ENCODE measurements at places on chromosomes 13 and 19.

GRCh38 chr13:40549500-40550094 lies 116.8 kb downstream of the FOXO1 start:
- DNase-seq: peak; percentile 46

DNA sequence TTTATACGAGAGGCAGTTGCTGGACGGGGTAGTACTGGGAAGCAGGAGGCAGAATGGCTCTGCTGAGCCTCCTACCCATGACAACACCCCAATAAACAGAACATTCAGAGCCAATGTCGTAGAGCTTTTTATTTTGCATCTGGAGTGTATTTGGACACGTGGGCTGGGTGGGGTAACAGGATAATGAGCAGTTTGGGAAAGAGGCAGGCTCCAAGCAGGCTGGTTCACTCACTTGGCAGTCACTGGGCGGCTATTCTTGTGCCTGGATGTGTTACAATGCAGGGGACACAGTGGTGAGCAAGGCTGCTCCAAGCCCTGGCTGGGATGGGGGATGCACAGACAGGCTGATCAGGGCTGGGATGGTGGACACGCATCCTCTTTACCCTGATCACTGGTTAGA lies 9.5 kb downstream of the ACTMAP start:
- peak; percentile 53 for DNase-seq

DNA sequence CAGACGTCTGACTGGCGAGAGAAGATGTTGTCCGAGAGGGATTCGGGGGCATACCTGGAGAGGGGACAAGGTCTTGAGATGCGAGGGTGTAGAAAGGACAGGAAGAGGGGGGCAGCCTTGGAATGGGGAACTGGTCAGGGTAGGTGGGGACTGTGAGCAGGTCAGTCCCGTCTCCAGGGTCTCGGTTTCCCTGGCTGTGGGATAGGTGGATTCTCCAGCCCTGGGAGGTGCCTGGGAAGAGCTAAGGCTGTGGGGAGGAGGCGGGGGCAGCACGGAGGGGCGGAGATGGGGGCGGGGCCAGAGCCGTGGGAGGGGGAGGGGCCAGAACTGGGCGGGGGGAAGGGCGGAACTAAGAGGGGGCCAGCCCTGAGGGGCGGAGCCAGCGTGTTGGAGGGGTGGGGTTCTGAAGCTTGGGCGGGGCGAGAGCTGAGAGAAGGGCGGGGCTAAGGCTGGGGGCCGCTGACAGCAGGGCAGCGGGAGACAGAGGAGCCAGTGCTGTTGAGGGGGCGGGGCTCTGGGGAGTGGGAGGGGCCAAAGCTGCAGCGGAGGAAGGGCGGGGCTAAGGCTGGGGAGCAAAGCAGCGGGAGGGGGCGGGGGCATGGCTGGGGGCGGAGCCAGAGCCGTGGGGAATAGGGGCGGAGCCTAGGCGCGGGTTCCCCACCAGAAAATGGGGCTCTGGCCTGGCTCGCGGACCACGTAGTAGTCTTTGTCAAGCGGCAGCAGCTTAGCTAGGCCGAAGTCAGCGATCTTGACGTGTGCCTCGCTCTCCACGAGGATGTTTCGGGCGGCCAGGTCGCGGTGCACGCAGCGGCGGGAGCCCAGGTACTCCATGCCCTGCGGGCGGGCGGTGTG lies 9.5 kb upstream of the INSL3 start:
- no peak for DNase-seq

GRCh38 chr13:79483086-79483706 lies 2.2 kb downstream of the NDFIP2 start:
- peak; percentile 78 for DNase-seq

- DNase-seq: no peak
Measured at GRCh38 chr13:60026286-60026685, 137.4 kb downstream of the DIAPH3 start.

DNA sequence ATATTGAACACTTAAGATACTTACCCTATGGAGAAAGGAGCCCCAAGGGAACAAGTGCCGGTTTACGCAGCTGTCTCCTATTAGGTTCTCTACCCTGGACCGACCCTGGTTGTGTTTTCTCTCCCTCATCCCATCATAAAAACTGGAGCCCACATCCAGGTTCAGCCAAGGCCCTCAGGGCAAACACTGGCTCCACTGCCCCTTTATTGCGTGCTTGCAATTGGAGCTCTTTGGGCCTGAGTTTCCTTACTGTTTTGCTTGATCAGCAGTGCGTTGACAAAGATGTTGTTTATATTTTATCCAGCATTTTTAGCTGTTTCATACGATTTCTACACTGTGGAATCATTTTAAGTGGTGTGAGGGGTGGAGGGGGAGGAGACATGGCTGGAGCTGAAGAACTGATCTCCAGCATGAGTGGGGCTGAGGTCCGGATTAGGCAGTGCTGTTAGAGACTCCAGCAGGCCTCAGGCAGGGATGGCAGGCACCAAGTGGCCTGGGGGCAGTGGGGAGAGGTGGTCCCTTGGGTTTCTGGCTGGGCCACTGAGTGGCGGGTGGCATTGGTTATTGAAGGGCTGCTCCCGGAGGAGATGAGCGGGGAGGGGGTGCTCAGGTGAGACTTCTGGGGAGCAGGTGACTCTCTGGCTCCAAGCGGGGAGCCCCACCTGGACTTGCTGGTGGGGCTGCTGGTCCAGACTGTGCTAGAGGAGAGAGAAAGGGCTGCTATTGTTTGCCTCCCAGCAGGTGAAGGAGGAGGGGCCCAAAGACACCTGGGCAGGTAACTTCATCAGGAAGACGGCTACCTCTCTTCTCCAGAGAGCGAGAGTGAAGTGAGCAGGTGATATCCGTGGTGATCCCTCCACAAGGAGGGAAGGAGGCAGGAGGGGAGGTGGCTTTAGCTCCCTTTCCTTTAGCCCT lies 62.4 kb upstream of the RNF113B start:
- DNase-seq: no peak

GRCh38 chr13:44218501-44219240 lies 155.0 kb upstream of the SERP2 start:
- no peak for DNase-seq

DNA sequence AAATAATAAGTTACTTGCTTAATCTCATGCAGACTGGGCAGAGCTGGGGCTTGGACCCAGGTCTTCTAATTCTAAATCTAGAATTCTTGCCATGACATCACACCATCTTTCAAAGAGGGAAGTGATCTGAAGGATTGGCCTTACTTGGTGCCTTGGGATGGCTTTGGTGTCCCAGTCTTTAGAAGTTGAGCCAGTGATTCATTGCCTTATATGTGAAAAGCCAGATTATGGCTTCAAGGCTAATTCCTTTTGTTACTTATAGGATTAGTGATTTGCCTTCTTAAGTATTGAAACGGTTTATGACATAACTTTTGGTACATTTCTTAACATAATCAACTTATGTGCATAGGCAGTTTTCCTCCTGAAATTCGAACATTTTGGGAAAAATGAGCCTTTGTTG lies 14.9 kb downstream of the COG3 start:
- DNase-seq: no peak

DNA sequence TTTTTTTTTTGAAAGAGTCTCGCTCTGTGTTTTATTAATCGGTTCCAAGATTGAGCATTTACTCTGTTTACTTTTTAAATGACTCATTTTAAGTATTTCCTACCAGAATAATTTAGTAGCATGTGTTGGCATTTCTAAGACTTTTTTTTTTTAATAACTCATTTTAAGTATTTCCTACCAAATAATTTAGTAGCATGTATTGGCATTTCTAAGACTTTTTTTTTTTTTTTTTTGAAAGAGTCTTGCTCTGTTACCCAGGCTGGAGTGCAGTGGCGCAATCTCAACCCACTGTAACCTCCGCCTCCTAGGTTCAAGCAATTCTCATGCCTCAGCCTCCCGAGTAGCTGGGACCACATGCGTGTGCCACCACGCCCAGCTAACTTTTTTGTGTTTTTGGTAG lies 13.1 kb downstream of the SETDB2 start:
- no peak for DNase-seq

DNA sequence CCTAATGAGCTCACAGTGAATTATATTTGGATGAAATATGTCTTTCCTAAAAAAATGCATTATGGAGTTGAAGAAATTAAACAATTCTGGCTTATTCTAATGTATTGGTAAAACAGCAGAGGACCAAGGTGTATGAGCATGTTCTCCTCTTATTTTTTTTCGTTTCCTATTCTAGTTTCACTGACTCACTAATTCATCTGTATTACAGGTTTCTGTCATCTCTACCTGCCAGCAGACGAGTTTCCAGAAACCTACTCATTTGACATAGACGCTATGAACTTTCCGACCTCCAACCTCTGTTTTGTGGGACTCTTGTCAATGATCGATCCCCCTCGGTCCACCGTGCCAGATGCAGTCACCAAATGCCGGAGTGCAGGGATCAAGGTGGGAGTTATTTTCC lies 20.3 kb downstream of the ATP12A start:
- no peak for DNase-seq

DNA sequence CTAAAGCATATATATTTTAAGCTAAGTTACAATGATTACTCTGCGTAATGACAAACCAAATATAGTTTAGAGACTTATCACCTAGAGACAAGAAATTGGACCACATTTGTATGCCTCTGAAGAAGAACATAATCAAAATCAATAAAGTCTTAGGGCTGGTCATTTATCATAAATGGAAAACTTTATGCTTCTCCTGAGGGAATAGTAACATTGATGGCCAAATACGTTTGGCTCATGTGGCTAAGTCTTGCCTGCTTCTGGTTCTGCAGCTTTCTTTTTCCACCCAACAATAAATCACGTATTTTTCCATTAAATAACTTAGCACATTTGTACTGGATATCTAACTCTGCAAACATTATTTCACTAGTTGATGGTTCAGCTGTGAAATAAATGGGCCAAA lies 458.4 kb downstream of the SLITRK1 start:
- no peak for DNase-seq

DNA sequence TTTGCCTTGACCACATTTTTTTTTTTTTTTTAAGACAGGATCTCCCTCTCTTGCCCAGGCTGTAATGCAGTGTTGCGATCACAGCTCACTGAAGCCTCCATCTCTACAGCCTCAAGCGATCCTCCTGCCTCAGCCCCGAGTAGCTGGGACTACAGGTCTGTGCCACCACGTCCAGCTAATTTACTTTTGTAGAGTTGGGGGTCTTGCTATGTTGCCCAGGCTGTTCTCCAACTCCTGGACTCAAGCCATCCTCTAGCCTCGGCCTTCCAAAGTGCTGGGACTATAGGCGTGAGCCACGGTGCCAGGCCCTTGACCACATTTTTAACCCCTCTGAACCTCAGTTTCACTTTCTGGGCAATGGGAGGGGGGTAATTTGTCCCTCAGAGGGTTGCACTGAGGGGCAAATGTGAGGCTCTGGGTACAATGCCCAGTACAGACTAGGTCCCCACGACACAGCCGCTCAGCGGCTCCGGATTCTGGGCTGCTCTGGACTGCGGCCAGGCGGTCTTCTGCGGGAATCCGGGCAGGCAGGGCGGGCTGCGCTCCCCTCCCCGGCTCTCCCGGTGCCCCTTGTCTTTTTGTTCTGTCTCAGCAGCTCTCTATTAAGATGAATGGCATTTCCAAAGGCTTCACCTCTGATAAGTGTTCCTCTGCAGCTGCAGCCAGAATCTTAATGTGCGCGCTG lies 3.8 kb upstream of the ALOX5AP start:
- no peak for DNase-seq

DNA sequence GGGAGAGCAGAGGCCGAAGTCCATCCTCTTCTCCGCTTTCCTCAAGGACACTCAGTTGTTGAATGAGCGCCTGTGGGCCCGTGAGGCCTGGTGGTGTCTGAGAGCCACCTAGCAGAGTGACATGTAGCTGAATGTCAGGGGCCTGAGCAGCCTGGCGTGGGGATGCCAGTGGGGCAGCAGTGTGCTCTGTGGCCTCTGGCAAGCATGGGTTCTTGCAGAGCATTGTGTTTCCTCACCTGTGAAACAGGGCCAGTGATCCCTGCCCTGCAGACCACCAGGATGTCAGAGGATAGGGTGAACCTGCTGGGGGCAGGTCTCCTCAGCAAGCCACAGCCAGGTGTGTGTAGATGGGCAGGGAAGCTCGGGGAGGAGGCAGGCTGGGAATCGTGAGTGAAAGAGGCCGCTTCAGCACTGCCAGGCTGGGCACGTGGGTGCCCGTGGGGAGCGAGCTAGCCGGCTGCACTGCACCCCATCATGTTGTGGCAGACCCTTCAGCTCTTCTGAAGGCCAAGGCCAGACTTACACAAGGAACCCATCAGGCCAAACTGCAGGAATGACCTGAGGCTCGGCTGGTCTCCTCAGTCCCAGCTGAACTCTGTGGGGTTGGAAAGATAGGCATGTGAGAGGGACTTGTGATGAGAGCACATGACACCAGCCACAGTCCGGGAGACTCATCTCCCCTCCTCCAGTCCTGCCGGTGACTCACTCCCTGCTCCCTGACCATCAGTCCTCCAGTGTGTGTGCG lies 5.0 kb downstream of the PPP1R37 start:
- DNase-seq: peak; percentile 73

- DNase-seq: no peak
Measured at GRCh38 chr13:100470866-100471505, 117.6 kb downstream of the GGACT start.

DNA sequence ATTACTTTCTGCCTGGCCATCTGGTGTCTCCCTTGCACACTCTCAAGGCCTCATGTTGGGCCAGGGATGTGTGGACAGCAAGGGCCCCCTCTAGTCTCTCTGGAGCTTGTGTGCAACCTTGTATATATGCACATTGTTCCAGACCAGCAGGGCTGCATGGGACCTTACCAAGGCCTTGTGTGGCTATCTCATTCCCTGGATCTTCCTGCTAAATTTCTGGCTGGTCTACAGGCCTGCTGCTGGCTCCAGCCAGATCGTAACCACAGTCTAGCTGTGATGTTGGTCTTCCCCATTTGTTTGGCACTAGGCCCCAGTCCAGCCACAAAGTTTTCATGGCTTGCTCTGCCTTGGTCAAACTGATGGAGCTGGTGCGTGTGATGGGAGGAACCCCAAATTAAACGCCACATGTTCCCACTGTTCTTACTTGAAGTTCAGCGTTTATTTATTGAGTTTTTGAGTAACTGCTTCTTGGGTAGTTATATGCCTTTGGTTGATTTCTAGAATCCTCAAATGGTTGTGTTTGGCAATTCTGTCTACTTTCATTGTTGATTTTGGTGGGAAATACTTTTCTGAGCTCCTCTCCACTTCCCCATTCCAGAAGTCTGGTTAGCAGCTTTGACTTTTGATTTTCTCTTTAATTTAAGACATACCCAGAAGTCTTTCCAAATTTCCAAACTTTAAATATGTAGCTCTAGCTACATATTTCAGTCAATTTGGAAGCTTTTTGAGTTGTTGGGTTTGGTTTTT lies 56.4 kb downstream of the SIPA1L3 start:
- DNase-seq: peak; percentile 74

- DNase-seq: no peak
Measured at GRCh38 chr13:43728421-43728820, 58.4 kb downstream of the ENOX1 start.

DNA sequence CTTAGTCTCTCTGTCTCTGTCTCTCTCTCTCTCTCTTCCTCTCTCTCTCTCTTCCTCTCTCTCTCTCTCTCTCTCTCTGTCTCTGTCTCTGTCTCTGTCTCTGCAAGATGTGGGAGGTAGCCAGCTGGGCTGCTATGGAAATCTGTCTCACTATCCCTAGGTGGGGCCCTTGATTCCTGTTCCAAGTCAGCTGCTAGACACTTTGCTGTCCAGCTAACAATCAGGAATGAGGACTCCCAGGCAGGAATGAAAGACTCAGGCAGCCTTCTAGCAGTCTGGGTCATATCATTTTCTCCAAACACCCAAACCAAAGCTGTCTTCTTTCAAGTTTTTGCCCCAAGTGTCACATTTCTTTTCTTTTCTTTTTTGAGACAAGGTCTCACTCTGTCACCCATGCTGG lies 23.2 kb downstream of the CATSPERD start:
- DNase-seq: no peak
